ENCODE measurements at places on chromosomes 13 and 19.

- peak; percentile 91 for DNase-seq
These were observed at the start of gene ARRDC2 for GRCh38 chr19:18007917-18008673. Gene ARRDC2, plus strand, starts transcription at chr19:18008170. Its CDS starts 141 bp downstream, at chr19:18008311.

DNA sequence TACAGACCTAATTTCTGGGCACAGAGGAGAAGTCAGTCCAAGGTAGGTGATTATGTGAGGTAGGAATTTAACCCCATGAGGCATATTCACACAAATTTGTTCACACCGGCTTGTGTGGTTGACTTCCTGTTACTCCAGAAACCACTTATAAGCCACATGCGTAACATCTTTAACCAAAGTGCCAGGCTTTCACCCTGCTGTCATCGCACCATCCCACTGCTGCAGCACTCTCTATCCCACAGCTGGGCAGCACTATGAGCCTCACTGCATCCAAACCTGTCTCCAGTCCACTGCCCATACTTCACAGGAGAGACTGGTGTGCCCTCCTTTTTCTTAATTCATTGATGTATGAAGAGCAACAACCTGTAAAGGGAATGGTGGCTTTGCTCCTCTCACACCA lies 128.2 kb upstream of the ARGLU1 start:
- DNase-seq: no peak

DNA sequence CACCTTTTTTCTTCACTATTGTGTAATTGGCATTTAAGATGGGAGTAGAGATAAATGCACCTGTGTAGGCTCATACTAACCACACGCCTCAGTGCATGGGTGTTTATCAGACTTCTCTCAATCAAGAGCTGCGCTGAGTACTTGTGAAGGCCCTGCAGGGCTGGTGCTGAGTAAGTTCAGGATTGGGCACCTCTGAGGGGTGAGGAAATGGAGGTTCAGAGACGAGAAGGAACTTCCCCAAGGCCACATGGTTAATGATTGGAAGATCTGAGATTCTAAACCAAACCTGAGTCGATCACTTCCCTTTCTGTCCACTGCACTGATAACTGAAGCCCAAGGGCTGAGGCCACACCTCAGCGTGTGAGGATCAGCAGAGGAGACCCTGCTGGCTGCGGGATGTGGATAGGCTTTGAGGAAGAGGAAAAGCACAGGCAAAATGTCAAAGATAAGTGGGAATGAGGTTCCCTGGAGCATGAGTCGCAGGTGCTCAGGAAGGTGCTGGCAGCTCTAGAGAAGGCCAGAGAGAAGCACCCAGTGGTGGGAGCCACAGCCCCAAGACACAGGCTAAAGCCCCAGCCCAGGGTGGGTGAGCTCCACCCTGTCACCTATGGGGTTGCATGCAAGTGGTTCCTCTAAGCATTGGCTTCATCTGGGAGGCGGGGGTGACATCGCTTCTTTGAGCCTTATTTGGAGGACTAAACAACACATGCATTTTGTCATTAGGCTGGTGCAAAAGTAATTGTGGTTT lies 32.3 kb upstream of the GJB6 start:
- no peak for DNase-seq

DNA sequence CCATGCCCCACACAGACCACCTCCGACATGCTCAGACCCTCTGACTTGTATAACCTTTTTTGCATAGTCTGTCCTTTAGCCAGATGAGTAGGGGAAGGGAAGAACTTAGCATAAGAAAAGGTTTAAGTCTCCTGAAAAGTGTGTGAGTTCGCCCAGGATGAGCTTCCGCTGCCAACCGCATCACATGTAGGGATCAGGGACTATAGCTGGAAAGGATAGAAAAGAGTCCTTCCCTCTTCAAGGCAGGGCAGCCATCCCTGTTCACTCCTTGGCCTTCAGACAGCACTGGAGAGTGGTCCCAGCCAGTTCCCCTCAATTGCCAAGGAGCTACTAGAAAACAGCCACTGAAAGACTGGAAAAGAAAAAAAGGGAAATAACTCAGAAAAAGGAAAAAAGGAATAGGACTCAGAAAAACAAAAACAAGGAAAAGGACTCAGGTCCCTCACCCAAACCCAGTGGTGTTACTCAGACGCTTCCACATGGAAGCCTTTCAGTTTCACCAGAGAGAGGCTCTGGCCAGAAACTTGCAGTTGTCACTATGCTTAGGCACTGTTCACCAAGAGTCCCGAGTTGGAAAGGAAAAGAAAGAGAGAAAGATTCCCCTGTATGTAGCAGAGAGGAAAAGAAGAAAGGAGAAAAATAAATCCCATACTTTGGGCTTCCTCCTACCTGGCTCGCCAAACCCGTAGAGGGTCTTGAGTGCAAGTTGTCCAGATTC lies 5.6 kb upstream of the TM9SF2 start:
- no peak for DNase-seq

DNA sequence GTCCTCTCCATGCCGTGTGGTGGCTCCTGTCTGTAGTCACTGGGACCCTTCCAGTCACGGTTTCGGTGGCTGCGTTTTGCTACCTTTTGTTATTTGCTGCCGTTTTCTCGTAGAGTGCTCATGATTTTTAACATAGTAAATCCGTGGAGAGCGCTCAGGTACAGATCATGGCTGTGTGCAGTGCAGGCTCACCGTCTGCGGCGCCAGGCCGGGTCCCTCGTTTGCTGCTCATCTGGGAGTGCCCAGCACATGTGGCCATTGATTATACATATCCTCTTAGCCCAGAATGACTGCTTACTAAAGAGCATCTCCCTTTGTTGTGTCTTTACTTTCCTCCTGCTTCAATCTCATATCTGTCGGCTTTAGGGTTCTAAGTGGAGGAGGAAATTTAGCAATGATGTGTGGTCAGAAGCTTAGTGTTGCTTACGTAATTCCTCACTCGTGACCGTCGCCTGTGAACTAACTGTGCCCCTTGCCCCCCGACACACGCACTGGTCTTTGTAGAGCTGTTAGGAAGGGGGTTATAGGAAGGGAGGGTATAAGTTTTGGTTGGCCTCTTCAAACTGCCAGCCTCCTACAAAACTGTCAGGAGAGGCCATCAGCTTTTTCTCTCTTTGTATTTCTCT lies 31.8 kb downstream of the TFDP1 start:
- no peak for DNase-seq

DNA sequence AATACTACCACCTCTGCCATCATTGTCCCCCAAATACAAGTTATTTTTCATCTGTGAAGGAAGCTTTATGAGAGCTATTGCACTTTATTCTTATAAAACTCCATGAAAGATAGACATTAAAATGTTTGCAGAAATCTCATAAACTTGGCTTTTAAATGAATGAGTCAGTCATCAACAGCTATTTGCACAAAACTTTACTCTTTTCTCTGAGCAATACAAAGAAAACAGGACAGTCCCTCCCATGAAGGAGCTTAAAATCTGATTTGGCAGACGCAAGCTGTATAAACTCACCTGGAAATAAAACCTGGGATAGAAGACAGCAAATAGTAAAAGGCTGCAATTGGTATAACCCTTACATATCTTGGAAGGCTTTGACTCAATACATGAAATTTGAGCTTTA lies 16.6 kb upstream of the RCBTB1 start:
- no peak for DNase-seq

- no peak for DNase-seq
These were observed 1020.0 kb upstream of the SLC10A2 start for GRCh38 chr13:104086210-104086609.

GRCh38 chr13:99357131-99357596 lies 50.0 kb upstream of the GPR183 start:
- DNase-seq: peak; percentile 28

GRCh38 chr13:63288576-63288975 lies 1872.9 kb upstream of the PCDH20 start:
- no peak for DNase-seq

DNA sequence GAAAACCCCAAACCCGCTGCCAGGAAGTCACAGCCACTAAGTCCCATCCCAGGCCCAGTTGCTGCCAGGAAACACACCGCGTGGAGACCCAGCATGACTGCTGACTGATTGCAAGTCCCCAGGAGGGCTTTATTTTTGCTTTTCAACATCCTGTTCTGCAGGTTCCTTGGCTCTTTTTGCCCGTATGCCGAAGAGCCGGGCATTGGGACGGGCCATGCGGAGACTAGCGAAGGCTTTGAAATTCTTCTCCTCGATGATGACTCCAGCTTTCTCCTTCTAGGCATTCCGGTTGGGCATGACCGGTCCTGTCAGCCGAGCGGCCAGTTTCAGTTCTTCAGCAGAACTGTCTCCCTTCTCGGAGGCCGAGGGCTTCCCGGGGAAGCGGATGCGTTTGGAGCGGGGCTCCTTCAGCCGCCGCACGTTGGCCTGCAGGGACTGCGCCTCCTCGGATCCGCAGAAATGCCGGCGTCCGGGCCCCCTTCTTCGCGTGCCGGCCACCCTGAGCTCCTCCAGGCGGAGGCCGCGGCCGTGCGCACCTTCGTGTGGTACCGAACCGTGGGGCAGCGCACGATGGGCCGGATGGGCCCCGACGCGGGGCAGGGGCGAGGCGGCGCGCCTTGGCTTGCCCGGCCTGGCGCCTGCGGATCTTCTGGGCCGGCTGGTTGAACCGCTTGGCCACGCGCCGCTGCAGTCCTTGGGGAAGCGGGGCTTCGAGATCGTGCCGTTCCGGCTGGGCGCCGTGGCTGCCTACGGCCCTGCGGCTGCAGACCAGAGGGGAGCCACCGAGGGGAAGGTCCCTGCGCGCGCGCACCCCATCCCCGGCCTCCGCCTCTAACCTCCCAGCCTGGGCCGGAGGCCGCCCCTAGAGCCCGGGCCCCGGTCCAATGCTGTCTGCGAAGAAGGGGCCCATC lies 15.2 kb downstream of the ZSCAN5C start:
- no peak for DNase-seq

DNA sequence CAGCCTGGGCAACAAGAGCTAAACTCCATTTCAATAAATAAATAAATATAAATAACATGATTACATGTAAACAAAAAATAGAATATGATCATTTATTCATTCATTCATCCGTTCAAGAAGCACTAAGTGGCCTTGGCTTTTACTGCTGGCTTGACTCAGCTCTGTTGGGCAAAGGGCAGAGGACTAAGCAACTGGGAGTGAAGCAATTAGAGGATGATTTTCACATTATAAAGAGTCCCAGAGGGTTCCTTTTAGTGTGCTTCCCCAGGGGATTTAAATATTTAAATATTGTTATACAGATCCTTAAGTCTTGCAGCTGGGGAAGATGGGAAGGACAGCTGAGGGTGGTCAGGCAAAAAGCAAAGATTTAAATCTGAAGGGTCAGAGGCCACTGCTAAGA lies 34.9 kb upstream of the FLT1 start:
- no peak for DNase-seq

GRCh38 chr13:26614721-26615120 lies 57.2 kb downstream of the WASF3 start:
- no peak for DNase-seq

GRCh38 chr19:54189145-54189734 lies at the start of gene MBOAT7:
Gene MBOAT7, minus strand, starts transcription at chr19:54189580. Its CDS starts 1,072 bp downstream, at chr19:54188508.
- DNase-seq: no peak

DNA sequence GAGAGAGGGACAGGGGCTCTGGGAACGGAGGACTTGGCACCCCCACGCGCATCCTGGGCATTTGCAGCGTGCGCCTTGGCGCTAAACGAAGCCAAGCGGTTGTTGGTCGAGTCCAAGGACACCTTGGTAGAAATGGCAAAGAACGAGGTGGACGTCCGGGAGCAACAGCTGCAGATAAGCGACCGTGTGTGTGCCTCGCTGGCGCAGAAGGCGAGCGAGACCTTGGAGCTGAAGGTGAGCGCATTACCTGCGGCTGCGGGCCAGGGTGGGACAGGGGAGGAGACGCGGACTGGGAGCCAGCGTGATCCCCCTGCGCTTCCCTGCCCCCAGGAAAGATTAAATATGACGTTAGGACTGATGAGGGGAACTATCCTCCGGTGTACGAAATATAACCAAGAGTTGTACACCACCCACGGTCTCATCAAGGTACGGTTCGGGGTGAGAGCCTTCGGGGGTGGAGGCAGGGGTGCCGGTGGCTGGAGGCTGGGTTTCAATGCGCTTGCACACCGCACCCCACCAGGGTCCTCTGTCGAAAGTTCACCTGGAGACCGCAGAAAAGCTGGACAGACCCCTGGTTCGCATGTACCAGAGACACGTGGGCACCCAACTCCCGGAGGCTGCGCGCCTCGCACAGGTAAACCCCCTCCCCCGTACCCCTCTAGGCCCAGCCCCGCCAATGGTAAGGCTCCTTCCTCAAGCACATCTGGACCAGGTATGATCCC lies 27.8 kb upstream of the CASP14 start:
- DNase-seq: peak; percentile 3

DNA sequence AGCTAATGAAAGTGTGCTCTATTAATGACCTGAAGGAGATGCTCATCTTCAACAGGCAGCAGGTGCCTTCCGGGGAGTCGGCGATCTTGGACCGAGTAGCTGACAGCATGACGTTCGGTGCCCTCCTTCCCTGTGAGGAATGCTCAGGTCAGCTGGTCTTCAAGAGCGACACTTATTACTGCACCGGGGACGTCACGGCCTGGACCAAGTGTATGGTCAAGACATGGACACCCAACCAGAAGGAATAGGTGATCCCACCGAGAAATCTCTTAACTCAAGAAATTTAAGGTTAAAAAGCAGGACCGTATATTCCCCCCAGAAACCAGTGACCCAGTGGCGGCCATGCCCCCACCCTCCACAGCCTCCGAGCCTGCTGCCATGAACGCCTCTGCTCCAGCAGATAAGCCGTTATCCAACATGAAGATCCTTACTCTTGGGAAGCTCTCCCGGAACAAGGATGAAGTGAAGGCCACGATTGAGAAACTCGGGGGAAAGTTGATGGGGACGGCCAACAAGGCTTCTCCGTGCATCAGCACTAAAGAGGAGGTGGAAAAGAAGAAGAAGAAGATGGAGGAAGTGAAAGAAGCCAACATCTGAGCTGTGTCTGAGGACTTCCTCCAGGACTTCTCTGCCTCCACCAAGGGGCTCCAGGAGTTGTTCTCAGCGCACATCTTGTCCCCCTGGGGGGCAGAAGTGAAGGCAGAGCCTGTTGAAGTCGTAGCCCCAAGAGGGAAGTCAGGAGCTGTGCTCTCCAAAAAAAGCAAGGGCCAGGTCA lies 22.8 kb upstream of the ANKRD10 start:
- no peak for DNase-seq

DNA sequence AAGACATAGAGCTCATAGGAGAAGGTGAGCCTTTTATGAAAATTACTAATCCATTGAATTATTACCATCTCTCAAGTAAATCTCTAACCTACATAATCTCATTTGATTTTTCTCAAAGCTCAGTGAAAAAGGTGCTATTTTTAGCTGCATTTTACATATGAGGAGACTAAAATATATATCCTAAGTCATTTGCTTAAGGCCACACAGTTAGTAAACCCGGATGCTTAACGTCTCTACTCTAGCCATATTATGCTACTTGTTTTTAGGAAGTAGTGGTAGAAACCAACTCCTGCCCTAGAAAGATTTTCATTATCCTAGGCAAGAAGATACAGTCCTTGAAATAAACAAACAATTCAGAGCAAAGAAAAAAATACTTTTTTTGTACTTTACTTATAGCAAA lies 108.9 kb downstream of the RBM26 start:
- DNase-seq: no peak

- peak; percentile 78 for DNase-seq
These were observed 1.0 kb downstream of the FNDC3A start for GRCh38 chr13:48976576-48977285.

DNA sequence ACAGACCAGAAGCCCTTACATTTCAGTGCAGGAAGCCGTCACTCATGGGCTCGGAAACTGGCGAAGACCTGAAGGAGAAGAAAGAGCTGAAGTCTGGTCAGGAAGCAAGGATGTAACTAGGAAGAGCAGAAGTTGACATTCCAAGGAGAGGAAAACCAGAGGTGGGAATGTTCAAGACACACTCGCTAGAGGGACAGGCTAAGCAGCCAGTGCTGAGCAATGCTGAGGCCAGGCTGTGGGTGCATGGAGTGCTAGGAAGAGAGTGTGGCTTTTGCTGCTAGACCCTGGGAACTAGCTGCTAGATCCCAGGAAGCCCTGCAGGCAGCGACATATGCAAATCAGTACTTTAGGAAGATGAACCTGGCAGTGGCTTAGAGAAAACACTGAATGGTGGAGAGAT lies 12.1 kb upstream of the URAD start:
- DNase-seq: no peak

All from stimulated activated naive CD4-positive, alpha-beta T cell (primary cell).